ENCODE measurements at places on chromosomes 12 and 14.

DNA sequence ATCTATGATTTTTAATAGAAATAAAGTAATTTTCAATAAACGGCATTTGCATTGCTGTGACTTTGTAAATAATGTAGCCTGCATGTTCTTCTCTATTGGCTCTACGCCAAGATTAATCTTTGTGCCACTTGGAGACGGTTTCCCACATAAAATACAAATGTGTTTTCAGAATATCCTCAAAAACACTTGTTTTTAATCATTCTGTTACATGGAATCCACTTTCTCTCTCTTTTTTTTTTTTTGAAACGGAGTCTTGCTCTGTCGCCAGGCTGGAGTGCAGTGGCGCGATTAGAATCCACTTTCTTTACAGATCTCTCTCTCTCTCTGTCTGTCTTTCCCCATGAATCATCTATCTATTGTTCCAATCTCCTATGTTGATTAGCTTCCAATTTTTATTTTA is 22.8 kb upstream of the SSPN start:
- no peak for DNase-seq

DNA sequence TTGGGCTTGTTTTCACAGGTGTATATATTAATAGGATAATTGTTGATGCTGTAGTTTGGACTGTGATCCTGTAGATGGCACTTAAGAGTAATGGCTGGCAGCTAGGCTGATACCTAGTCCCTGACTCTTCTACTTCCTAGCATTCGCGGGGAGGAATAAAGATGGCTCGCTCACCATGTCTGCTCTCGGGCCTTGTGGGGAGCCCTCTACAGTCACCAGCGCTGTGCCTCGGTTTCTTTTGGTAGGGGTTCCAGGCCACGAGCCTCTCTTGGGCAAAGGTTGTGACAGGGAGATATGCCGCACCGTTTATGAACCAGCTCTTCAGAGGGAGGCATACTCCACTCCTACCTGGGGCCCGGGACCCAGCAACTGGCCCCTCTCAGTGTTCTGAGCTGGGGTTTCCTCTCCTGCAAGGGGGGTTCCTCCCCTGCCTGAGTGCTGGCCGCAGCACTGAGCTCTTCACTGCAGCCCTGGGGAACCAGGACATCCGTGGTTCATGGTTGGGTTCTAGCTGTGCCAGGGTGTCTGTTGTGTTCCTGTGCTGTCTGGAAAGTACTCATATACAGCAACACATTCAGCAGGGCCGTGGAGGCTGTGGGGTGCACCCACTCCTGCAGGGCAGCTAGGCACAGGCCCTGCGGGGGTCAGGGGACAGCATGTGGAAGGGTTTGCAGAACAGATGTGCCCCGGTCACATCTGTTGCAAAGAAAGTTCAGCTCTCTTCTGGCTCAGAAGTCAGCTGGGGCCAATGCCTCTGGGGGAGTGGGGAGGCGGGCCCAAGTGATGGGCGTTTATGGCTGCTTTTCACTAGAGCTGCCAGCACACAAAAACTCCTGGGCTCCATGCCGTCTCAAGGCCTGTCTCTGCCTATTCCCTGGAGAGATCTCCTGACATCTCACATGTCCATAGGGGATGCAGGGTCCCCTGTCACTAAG is 147.9 kb downstream of the PPFIA2 start:
- DNase-seq, result no peak

- DNase-seq, result no peak
These were observed 15.9 kb upstream of the BLTP3B start for GRCh38 chr12:100158535-100158934.

- no peak for DNase-seq
These were observed 87.7 kb upstream of the KRR1 start for GRCh38 chr12:75599061-75599460.

- no peak for DNase-seq
These were observed 345.2 kb upstream of the FKBP4 start for GRCh38 chr12:2449586-2449985.

GRCh38 chr12:58288190-58288589 is 346.8 kb downstream of the ATP23 start:
- DNase-seq, result no peak

GRCh38 chr14:32073537-32074189 is 3.4 kb upstream of the ARHGAP5 start:
- DNase-seq, result peak; percentile 62

- DNase-seq, result no peak
These were observed 4.9 kb downstream of the BMP4 start for GRCh38 chr14:53951627-53952303.

DNA sequence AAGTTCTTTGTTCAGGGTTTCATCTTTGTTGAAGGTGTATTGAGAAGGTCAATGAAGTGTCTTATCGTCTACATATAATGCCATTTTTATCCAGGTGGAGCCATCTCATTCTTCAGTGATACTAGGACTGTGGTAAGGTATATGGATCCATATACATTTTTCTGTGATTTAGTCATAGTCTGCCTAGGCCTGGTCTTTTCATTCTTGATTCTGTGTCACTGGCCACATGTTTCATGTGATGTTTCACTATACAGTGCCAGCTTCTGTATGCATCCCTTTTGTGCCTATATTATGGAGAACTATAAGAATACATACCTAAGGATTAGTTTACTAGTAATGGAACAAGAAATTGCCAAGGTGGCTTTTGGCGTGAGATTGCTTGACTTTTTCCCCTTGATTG is 40.5 kb downstream of the VEZT start:
- no peak for DNase-seq

DNA sequence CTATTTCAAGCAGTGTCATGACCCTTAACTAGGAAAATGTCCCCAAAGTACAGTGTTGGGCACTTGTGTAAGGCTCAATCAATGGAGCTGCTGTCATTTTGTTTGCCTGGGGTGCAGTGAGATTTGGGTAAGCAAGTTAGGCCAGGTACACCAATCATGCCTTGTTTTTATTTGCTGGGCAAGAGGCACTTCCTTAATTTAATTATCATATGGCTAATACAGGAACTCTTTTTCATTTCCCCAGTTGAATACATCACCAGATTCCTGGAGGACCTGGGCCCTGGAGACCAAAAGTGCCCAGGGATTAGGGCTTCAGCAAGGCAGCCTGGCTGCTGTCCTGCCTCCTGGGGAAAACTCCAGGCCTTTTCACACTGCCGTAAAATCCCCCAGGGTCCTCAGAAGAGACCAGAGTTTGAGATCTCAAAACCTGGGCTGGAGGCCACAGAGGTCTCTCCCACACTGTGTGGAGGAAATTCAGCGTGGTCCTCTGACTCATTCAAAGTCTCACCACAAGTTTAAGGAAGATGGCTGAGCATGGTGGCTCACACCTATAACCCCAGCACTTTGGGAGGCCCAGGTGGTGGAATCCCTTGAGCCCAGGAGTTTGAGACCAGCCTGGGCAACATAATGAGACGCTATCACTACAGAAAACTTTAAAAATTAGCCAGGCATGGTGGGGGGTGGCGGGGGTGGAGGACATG is 28.4 kb upstream of the FOXN3 start:
- DNase-seq, result no peak

DNA sequence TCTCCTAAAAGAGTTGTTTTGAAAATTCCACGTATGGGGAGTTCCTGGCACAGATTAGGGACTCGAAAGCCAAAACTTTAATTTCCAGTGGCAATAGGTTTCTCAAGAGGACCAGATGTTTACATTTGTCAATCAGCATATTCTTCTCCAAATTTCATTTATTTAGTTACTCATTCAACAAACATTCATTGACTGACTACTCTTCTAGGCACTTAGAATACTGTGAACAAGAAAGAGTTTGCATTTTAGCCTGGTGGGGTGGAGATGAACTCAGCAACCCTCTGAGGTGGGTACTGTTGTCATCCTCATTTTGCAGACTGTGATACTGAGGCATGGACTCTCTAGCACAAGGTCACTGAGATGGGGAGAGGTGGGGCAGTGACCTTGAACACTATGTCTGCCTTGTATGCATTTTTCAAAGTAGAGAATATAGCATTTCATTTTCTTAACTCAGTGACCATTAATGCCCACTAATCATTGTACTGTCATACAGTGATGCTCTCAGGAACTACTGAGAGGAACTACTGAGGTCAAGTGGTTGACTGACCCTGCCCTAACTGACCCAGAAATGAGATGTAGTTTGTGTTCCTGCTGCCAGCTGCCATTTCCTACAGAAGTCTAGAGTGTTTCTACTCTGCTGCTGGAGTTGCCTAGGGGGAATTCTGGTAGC is 2.2 kb downstream of the L3HYPDH start:
- DNase-seq, result no peak

DNA sequence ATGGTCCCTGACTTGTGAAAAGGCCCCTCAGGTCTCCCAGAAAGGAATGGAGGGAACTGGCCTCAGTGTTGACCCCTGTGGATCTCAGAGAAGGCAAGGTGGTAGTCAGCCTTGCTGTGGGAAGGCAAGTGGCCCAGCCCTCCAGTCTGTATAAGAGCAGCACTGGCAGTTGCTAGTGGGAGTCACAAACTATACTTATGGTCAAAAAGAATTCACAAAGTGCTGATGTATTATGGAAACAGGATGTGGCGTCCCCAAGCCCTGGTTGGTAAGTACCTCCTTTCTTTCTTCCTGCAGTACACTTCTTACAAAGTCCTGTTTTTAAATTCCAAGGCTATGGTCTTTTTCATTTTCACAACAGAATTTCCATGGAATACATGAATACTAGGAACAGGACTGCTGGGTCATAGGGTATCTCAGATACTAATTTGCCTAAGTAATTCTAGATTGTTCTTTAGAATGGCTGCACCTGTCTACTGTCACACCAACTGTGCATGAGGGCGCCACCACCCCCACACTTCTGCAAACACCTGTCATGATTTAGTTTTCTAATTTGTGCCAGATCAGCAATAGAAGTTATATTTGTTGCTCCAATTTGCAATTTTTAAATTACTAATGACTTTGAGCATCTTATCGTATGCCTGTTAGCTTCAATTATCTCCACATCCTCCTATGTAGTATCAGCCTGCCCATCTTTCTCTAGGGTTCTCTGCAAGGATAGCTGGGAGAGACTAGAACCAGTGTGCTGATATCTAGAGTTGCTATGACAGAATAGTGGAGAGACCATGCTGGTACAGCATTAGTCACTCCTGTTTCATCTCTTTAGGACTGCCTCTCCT is 40.7 kb upstream of the TMEM263 start:
- DNase-seq, result no peak

DNA sequence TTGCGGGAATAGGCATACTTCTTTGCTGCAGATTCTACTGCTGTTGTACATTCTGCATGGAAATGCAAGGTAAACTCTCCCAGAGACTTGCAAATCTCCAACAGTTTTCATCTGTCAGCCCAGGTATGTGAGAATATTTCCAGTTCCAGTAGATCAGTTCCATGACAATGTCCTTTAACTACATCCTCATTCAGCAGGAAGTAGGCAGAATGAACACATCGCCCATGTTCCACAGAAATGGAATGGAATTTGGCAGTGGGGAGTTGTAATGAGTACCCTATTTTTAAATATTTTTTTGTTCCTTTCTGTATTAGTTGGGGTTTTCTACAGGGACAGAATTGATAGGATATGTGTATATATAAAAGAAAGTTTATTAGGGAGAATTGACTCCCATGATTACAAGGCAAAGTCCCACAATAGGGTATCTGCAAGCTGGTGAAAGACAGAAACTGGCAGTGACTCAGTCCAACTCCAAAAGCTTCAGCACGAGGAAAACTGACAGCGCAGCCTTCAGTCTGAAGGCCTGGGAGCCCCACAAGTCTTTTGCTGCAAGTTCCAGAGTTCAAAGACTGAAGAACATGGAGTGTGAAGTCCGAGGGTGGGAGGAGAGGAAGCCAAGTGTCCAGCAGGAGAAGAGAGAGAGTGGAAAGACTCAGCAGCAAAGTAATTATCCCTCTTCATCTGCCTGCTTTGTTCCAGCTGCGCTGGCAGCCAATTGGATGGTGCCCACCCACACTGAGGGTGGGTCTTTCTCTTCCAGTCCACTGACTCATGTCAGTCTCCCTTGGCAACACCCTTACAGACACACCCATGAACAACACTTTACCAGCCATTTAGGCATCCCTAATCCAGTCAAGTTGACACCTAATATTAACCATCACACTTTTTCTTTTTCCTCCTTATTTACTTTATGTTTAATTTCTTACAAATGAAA is 110.4 kb upstream of the SCAF11 start:
- DNase-seq, result peak; percentile 15

DNA sequence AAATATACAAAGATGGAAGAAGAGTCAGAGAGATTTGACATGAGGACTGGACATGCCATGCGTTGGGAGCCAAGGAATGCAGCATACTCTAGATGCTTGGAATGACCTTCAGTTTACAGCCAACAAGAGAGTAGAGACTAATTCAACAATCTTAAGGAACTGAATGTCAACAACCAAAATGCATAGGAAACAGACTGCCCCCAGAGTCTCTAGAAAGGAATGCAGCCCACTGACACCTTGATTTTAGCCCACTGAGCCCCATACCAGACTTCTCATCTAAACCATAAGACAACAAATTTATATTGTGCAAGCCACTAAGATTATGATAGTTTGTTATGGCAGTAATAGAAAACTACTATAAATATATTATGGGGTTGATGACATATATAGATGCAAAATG is 611.2 kb downstream of the RPS29 start:
- DNase-seq, result no peak

- DNase-seq, result no peak
These were observed 83.2 kb downstream of the ITPK1 start for GRCh38 chr14:93032421-93032936.

DNA sequence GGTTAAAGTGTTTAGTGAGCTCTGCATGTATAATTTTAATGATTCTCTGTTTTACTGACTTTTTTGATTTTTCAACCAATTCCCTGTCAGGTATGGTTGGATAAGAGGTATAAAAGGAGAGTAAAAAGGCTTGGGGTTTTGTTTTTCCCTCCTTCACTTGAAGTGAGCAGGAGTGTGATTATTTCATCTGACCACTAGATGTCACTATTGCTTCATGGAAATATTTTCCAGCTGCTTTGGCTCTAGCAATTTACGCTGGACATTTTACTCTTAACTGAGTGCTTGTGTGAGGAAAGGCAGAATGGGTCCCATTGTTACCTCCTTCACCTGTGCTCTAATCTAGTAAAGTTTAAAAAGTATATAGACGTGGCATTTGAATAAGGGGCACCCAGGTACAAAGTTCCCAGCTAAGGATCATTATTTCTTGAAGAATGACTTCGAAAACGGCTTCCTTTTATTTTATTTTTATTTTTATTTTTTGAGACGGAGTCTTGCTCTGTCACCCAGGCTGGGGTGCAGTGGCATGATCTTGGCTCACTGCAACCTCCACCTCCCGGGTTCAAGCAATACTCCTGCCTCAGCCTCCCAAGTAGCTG is 66.5 kb downstream of the TBC1D30 start:
- peak; percentile 61 for DNase-seq

DNA sequence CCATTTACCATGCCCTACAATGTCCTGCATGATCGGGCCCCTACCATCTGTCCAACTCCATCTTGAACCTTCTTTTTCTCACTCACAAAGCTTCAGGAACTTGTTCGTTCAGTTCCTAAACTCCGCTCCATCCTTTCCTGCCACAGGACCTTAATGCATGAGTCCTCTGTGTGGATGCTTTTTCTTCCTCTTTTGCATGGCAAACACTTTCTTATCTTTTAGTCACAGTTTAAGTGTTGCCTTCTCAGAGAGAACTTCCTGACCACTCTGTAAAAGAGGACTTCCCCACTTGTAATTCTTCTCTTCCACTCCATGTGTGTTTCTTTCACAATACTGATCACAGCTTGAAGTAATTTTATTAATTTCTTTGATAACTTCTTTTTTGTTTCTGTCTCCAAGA is 54.4 kb upstream of the ETV6 start:
- DNase-seq, result no peak

- no peak for DNase-seq
These were observed 151.8 kb downstream of the KIF26A start for GRCh38 chr14:104290058-104290667.

- DNase-seq, result no peak
These were observed 141.9 kb upstream of the C14orf180 start for GRCh38 chr14:104437703-104438102.
